ENCODE measurements at places on chromosomes 5 and 9. TPM values are rescaled to one million over a fixed set of nuclear protein-coding genes. Genes with fewer than 3 reads are reported as not detected.

GRCh38 chr5:158832096-158832685 is 267.5 kb downstream of the EBF1 start:
- H3K27ac ChIP-seq = no peak overlapping the region
- H3K36me3 ChIP-seq = no peaks in the 10 kb centered on the region
- no peaks in the 10 kb centered on the region for H3K27me3 ChIP-seq
- no peak for DNase-seq
- no peak overlapping the region for H3K4me3 ChIP-seq

GRCh38 chr5:98765815-98766214 is 7.6 kb upstream of the RGMB start:
- H3K4me3 ChIP-seq = no peak overlapping the region
- peaks cover 3% of the 10 kb centered on the region for H3K4me1 ChIP-seq
- H3K36me3 ChIP-seq = no peaks in the 10 kb centered on the region
- no peak overlapping the region for H3K27ac ChIP-seq
- DNase-seq = no peak
- no peaks in the 10 kb centered on the region for H3K27me3 ChIP-seq

DNA sequence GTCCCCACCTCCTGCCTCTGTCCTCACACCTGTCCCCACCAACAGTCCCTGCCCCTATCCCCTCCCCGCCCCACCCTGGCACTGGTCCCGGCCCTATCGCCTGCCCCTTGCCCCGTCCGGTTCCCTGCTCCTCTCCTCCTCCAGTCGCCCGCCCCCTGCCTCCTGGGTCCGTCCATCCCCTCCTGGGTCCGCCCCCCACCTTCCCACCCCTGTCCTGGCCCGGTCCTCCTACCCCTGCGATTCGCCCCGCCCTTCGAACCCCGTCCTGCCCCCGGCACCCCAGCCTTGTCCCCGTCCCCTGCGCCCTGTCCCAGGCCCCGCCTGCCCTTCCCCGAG is 372 bp downstream of the EDF1 start:
- H3K27ac ChIP-seq = peak overlapping the region; percentile 60
- no peaks in the 10 kb centered on the region for H3K4me1 ChIP-seq
- H3K36me3 ChIP-seq = peaks cover 34% of the 10 kb centered on the region
- no peak for DNase-seq
- peak overlapping the region; percentile 83 for H3K4me3 ChIP-seq
- no peaks in the 10 kb centered on the region for H3K27me3 ChIP-seq

DNA sequence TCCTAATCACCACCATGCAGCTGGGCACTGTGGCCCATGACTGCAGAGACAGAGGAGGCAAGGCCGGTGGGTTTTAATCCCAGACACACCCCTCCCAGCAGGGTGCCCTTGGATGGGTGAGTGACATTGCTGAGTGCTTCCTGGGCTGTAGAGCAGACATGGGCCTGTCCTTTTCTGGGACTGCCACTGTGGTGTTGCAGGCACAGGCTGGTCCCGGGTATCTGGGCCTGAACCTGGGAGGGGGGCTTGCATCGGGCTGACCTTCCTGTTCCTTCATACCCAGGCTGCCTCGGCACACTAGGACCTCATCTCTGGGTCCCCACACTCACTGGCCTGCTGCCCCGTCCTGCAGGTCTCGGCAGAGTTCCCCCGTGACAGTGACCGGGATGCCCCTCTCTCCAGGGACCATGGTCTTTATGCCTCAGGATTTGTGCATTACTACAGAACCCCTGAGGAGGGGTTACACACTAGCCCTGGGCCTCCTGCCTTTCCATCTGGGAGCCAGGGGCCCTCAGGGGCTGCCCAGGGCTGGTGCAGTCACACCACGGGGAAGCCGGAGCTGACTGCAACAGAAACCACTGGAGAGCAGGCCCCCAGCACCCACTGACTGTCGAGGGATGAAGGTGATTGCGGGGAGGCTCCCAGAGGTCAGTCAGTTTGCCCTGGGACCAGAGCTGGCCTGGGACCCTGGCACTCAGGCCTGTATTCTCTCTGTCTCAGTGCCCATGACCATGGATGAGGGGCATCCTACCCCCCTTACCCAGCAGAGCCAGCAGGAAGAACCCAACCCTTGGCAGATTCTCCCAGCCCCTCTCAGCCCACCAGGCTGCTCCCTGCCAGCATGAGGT is 8.9 kb upstream of the SLC25A48 start:
- H3K4me1 ChIP-seq = peaks cover 20% of the 10 kb centered on the region
- no peak overlapping the region for H3K27ac ChIP-seq
- H3K36me3 ChIP-seq = no peaks in the 10 kb centered on the region
- DNase-seq = peak; percentile 72

The PLAC8L1 gene
- total RNA-seq = 0.52 TPM

The ARRDC1 gene
- 35.0 TPM for total RNA-seq

The PIP5K1B gene
- 9.1 TPM for total RNA-seq

Data from endodermal cell (in vitro differentiated cells).